ENCODE measurements at places on chromosomes 1 and 21.

DNA sequence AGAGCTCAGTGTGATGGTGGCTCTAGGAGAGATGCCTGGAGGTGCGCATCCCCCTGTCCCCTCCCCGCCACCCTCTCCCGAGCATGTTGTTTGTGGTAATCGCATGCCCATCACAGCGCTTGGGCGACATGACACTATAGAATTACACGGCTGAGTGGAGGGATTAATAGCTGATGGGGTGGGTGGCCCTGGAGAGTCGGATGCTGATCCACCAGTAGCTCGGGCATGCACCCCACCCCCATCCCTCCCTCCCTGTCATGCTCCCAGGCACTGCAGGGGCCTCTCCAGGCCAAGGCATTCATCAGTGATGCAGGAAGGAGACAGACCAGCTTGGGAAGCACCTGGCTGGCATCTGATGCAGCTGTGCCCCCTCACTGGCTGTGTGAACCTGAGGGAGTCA lies 159.0 kb upstream of the IGSF21 start:
- DNase-seq = no peak

DNA sequence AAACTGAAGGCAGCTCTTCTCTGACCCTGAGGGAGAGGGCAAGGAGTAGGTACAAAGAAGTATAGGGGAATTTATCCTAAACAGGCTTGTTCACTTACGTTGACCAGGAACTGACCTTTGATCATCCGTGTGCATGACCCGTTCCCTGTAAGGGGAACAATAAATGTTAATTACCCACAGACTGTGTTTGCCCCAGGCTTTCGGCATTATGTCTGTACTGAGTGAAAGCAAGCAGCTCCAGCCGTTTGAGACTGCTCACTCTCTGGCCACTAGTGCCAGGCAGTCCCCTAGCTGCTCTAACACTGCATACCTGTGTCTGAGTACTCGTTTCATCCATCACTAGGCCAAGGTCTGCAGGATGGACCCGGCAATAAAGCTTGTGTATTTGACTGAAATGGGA lies 1365.3 kb downstream of the NCAM2 start:
- DNase-seq = no peak

GRCh38 chr1:235375919-235376605 lies 8.8 kb downstream of the TBCE start:
- no peak for DNase-seq

DNA sequence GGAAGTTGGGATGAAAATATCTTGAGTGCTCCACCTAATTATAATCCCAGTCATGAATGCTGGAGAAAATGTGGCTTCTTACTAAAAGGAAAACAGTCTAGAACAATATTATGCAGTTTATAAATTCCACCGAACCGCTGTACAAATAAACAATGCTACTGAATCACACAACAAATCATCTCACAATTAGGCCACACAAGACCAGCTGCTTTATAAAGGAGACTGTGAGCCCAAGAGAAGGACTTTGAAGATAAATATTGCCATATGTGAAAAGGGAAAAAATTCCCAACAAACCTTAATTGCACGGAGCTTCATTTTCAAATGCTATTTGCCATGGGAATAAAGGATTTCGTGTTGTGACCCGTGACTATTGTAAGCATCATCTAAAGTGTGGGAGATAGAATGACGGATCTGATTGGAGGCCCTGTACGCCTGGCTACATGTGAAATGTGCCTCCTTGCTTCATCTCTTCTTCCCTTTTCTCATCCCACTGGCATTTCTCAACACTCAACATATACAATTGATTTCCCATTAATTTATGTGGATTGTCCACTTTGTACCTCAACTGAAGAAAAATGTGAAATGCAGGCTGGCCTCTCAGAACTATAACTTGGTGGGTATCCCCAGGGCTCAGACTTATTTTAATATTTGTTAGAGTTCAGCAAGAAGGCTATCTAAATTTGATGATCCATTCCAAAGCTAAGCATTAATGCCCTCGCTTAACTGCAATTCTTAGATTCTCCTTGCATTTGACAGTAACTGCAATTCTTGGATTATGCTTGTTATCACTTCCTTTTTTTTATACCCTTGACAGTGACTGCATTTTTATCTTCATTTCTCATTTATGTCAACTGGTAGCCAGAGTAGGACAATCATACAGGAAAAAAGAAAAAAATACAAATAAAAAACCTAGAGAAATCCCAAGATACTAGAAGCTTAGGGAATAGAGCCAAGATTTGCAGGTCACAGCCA lies 122.3 kb downstream of the TGFB2 start:
- DNase-seq = no peak

GRCh38 chr1:82813386-82813785 lies 1012.7 kb downstream of the ADGRL2 start:
- DNase-seq = no peak

- DNase-seq = no peak
Observed at GRCh38 chr1:38817267-38818174, 42.1 kb downstream of the RRAGC start.

- no peak for DNase-seq
Observed at GRCh38 chr1:1307261-1307922, 338 bp downstream of the ACAP3 start.

- DNase-seq = no peak
Observed at GRCh38 chr1:157198619-157199420, 60.6 kb upstream of the ETV3 start.

DNA sequence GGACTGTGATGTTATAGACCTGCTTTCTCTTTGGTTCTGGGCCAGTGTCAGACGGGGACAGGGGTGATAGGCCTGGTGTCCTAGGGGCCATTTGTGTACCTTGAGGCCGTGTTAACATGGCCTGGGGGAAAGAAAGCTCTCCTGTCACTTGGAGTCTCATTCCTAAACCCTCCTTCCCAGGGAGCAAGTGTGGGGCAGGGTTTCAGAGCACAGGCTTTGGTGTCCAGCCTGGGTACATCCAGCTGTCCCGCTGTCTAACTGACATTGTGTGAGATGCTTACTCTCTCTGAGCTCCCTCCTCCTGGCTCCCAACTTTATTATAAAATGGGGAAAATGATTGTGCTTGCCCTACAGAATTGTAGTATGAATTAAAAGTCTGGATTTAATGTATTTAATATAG lies 32.6 kb upstream of the EPHA8 start:
- DNase-seq = no peak

Measured in stimulated activated CD8-positive, alpha-beta memory T cell treated with anti-CD3 and anti-CD28 coated beads, Interleukin-15, amount 100 ng/mL, for 1 hour (primary cell).